ENCODE measurements at places on chromosomes 5 and 9.

- no peak for DNase-seq
Measured at GRCh38 chr9:27333241-27334052, 36.5 kb upstream of the EQTN start.

- DNase-seq: no peak
Measured at GRCh38 chr9:87816036-87816435, 66.6 kb upstream of the SPATA31E1 start.

GRCh38 chr5:126234563-126235195 is 188.5 kb upstream of the GRAMD2B start:
- no peak for DNase-seq

DNA sequence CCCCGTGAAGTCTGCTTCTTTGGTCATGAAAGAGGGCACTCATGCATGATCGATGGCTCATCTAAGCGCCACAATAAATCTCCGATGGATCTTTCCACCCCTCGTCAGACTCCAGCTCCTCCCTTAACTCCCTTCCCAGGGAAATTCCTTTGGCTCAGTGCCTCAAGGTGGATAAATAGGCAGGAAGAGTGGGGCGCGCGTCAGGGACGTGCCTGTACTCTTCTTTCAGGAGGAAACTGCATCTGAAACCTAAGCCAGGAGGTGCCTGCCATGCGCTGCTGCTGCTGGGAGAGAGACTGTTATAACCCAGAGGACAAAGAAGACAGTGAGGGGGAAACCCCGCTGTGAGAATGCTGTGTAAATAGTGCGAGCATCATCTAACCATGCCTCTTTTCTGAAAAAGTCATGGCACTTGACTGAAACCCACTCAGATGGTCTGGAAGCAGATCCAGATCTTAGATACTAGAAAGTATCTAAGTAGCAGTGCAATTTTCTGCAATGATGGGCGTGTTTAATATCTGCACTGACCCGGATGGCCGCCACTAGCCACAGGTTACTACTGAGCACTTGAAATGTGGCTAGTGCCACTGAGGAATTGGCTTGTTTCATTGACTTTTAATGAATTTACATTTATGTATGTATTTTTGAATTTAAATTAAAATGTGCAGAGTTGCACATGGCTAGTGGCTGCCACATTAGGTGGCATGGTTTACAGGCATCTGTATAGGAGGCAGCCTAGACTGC is 120.3 kb upstream of the BASP1 start:
- no peak for DNase-seq

DNA sequence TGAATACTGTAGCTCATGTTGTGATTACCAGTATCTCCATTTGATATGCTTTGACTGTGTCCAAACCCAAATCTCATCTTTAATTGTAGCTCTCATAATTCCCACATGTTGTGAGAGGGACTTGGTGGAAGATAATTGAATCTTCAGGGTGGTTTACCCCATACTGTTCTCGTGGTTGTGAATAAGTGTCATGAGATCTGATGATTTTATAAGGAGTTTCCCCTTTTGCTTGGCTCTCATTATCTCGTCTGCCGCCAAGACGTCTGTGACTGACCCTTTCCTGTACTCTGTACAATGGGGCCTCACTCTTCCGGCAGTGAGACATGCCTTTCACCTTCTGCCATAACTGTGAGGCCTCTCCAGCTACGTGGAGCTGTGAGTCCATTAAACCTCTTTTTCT is 59.3 kb downstream of the TRIO start:
- DNase-seq: no peak

GRCh38 chr5:137400571-137400970 is 98.6 kb downstream of the SPOCK1 start:
- no peak for DNase-seq

DNA sequence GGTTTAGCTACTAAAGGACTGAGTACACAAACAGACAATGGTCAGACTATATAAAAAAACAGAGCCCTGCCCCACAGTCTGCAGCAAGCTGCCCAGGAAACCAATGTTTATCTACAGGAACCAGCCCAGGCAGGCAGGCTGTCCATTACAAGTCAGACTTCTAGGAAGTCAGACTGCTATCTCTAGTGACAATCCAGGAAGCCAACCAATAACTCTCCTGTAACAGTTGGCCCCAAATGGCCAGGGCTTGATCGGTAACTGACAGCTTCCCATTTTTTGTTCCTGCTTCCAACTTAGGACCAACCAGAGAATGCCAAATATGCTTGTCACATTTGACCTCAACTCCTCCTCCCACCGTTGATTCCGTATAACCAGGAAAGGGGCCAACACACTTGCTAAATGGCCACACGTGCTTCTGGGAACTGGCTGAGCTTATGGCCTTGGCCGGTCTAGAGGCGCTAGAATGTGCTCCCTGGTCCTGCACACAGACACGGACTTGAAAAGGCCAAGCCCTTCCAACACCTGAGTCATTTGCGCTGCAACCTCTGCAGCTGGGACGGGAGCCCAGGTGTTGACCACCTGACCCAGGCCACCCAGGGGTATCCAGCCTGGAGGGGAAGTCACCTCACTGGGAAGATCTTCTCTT is 79.6 kb upstream of the CDK20 start:
- DNase-seq: no peak

DNA sequence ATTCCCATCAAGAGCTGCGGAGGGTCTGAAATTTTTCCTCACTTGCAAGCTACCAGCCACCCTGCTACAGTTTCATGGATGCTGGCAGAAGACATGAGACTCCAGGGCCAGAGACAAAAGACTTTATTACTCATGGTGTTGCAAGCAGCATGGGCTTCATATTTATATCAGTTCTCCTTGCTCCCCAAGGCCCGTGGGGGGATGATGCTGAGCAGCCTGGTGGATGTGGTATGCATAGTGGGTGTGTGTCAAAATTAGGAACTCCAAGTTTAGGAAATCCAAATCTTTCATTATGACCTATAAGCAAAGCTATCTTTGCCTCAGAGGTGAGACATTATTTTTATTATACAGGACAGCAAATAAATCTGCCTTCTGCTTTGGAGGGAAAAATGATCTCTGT is 105.7 kb upstream of the ALDH1B1 start:
- DNase-seq: no peak

GRCh38 chr5:963673-964531 is 44.7 kb upstream of the NKD2 start:
- DNase-seq: no peak

DNA sequence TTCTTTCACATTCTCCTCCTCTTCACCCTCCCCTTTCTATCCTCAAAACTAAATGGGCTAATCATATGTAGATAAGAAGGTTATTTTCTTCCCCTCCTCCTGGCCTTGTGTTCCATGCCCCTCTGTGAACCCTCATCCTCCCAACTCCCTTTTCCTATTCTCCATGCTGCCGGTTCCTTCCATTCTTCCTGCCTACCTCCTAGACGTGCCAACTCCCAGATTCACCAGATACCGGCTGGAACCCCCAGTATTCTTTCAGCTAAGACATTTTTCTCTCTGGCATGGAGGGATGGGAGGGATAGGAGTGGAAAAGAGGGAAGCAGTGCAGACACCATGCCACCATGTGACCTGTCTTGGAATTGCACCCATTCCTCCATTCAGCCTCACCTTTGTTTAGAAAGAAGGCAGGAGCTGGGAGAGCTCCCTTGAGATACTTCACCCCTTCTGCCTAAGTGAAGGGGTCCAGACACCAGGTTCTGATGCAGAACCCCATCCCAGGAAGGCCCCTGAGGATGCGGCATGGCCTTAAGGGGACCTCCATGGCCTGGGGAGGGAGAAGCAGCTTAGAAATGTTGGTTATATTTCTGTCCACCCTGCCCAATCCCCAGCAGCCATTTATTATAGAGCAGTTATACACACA is 4.8 kb downstream of the DNAJB5 start:
- DNase-seq: no peak

GRCh38 chr5:173971681-173972345 is 17.2 kb upstream of the C5orf47 start:
- no peak for DNase-seq

DNA sequence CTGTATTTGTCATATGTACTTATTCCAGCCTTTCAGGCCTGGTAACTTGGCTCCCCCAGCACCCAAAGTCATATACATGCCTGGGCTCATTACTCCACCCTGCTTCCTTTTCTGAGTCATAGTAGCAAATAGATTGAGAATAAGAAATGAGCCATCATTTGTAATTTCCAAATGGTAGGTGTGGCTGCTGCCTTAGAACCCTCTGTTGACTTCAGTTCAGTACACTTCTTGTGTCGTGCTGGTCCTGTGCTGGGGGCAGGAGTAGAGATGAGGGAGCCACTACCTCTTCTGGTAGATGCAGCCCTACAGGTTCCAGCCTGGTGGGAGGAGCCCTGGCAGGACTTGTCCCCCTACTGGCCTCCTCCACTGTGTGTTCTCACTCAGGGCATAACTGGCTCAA is 11.1 kb downstream of the GM2A start:
- no peak for DNase-seq

- DNase-seq: peak; percentile 41
Measured at GRCh38 chr9:112793213-112793810, 42.8 kb downstream of the SNX30 start.

DNA sequence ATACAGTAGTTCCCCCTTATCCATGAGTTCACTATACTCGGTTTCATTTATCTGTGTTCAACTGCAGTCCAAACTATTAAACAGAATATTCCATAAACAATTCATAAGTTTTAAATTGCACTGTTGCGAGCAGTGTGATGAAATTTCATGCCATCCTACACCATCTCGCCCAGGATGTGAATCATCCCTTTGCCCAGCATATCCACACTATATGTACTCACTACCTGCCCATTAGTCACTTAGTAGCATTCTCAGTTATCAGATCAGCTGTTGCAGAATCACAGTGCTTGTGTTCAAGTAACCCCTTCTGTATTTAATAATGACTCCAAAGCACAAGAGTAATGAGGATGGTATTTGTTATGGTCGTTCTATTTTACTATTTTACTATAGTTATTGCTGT is 51.5 kb downstream of the SHOC1 start:
- DNase-seq: no peak

DNA sequence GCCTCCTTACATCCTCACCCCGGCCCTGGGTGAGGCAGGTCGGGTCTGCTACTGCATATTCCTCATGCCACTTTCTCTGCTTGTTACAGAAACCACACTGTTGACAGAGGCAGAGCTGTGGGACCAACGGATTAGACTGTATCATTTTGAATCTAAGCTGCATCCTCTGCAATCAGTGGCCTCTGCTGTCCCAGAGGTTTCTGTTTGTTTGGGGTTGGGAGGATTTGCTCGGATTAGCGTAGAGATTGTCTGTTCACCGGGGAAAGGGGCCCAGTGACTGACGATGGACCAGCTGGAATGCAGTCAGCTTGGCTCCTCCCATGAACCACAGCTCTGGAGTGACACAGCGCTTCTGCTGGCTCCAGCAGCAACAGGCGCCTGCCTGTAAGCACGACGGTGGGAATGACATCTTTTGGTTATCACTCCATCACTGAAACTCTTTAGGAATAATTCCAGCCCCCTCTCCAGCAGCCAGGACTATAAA is 37.3 kb upstream of the ADRA1B start:
- DNase-seq: no peak

- DNase-seq: no peak
Measured at GRCh38 chr9:106953174-106953573, 90.2 kb downstream of the ZNF462 start.

GRCh38 chr5:33049298-33049697 is 338.2 kb downstream of the NPR3 start:
- DNase-seq: no peak

DNA sequence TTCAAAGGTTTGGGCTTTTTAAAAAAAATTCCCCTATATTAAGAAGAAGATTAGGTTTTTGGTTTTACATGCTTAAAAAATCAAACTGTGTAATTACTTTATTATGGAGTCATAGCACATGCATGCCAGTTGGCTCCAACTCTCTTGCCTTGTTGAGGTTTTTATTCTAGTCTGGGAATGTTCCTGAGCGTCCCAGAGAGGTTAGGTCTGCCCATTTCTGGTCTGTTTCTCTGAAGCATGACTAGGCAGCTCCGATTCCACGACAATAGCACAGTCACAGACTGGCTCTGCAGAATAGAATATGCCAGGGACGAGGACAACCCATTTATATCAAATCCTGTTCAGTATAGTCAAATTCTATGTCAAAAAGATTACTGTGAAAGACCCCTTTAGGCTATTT is 217.0 kb downstream of the PCSK5 start:
- DNase-seq: no peak

DNA sequence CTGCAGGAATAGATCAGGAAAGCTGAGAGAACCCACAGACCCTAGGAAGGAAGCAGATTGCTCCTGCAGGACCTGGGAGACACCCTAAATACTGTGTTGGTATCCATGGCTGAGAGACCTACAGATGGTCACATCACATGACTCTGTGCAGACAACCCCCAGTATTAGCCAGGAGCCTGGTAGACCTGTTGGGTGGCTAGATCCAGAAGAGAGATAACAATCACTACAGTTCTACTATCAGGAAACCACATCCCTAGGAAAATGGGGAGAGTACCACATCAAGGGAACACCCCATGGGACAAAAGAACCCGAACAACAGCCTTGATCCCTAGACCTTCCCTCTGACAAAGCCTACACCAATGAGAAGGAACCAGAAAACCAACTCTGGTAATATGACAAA is 24.2 kb upstream of the MELK start:
- DNase-seq: no peak

GRCh38 chr5:15106530-15107283 is 235.1 kb upstream of the ANKH start:
- DNase-seq: no peak

DNA sequence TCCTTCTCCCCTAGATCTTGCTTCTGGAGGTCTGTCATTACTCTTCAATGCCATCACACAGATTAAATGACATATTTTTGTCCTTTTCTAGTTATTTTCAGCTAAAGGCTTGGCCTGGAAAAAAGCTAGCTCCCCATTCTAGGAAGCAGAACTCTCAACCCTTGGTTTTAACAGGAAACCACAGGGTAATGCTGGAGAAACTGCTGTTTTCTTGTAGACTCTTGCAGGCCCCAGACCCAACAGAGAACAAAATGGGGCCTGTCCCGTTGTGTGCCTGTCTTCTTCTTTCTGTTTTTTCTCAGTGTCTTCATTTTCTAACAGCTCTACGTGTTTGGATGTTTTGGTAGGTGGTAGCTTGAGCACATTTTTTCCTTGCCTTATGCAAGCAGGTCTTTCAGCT is 21.5 kb downstream of the DCANP1 start:
- no peak for DNase-seq

GRCh38 chr9:133810556-133811195 is 72.5 kb upstream of the SARDH start:
- no peak for DNase-seq

GRCh38 chr5:111401906-111402305 is 110.4 kb downstream of the STARD4 start:
- DNase-seq: no peak

DNA sequence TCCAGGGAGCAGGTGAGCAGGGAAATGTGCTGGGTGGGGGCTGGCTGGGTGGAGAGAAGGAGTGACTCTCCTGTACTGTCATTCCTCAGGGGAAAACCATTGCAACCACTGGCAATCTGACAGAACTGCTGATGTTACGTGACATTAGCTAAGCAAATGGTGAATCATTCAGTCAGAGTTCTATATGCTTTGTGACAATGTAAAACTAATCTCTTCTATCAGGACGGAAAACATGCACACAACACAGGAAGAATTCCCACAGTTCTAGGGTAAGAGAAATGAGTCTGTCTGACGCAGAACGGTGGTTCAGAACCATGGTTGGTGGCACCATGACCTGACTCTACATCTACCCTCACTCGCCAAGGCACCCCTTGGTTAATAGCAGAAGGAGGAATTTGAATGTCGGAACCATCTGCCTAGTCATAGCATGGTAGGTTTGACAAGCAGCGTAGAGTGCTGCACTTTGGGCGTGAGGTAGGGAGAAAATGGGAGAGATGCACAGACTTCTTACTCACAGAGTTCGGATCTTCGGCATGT is 243.6 kb upstream of the PANK3 start:
- DNase-seq: no peak

Data from T-helper 17 cell (primary cell).